Amniotic stem cell (primary cell): ENCODE measurements at places on chromosomes 2 and 18.

- DNase-seq = no peak
Measured at GRCh38 chr2:240240781-240241180, 100.3 kb upstream of the OTOS start.

DNA sequence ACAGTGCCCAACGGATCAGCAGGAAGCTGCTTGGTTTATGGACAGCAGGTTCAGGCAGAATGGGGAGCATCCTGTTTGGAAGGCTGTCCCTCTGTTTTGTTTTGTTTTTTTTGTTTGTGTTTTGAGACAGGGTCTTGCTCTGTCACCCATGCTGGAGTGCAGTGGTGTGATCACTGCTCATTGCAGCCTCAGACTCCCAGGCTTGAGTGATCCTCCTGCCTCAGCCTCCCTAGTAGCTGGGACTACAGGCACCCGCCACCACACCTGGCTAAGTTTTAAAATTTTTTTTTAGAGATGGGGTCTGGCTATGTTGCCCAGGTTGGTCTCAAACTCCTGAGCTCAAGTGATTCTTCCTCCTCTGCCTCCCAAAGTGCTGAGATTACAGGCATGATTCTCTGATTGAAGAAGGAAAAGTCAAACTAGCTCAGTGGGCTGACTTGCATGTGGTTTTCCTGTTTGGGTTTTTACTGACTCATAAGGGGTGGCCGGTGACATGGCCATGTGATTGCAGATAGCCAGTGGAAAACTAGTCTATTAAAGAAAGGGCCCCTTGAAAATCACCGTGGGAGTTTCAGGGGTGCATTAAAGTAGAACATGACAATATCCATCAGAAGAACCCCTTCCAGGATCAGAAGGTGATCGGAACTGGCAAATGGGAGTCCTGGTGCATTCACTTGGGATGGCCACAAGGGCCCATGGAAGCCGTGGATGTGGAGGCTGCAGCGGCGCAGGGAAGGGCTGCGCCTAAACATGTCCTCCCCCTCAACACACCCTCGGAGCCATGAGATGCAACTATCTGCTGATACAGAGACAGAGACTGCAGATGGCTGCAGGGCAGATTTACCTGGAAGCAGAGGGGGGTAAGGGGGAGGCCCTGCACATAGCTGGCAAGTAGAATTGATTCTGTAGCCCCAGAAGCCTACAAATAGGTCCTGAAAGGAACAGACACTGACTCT is 26.5 kb downstream of the AQP12B start:
- no peak for DNase-seq

- no peak for DNase-seq
Measured at GRCh38 chr2:27920148-27920885, 29.8 kb downstream of the BABAM2 start.

- DNase-seq = peak; percentile 23
Measured at GRCh38 chr2:175743011-175743410, 259.1 kb downstream of the LNPK start.

GRCh38 chr2:86584151-86584913 is 21.1 kb upstream of the CHMP3 start:
- DNase-seq = no peak

GRCh38 chr2:204665207-204665606 is 119.9 kb downstream of the PARD3B start:
- no peak for DNase-seq

DNA sequence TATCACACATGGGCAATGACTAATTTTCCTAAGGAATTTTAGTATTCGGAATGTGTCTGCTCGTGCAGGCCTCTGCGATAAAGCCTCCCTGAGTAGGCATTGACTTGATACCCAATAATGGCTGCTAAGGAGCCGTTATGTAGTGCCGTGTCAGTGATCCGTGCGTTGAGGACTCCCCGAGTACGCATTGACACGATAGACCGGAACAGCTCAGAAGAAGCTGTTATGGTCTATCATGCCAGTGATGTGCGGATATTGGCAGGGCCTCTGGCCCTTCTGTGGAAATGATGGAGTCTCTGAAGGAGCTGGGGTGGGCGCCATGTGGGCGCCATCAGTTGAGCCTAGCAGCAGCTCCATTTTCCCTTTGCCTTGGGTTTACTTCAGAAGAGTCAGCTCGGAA is 29.1 kb downstream of the ZEB2 start:
- DNase-seq = no peak

GRCh38 chr18:53946594-53946993 is 277.9 kb downstream of the MBD2 start:
- DNase-seq = no peak

GRCh38 chr18:49322765-49323490 is 137.5 kb downstream of the DYM start:
- DNase-seq = no peak

- DNase-seq = no peak
Measured at GRCh38 chr2:365367-366275, 77.7 kb upstream of the ALKAL2 start.

DNA sequence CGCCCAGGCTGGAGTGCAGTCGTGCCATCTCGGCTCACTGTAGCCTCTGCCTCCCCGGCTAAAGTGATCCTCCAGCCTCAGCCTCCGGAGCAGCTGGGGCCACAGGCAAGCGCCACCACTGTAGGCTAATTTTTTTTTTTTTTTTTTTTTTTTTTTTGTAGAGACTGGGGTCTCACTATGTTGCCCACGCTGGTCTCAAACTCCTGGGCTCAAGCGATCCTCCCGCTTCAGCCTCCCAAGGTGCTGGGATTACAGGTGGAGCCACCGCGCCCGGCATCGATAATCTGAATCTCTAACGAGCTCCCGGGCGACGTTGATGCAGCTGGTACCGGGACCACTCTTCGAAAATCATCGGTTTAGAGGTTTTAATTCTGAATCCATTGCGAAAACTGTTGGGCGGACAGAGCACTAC is 520 bp upstream of the CYP20A1 start:
- DNase-seq = no peak

DNA sequence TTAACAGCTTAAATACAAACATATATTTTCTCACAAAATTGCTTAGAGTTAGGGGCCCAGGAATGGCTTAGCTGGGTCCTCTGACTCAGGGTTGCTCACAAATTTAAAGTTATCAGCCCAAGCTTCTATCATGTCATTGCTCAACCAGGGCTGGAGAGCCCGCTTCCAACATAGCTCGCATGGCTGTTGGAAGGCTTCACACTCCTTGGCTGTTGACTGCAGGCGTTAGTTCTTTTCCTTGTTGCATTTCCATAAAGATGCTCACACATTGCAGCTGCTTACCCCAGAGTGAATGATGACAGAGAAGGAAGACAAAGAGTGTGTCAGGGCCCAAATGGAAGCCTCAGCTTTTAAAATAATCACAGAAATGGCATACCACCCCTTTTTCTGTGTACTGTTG is 62.9 kb upstream of the TFPI start:
- no peak for DNase-seq

DNA sequence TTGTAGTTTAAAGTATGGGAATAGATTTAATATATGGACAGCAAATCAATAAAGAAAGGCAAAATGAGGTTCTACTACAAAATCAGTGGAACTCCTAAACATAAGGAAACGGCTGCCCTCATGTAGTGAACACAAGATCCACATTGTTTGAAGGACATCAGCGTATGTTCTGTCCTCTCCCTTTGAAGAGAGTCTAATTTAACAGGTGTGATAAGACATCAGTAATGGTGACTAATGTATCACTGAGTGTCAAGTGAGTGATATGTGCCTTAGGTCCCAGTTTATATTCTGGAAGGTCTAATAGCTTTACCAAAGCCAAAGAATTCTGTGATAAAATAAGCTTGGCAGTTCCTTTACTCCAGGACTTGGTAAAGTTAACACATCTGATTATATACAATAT is 248.7 kb downstream of the PTPRM start:
- DNase-seq = no peak

- no peak for DNase-seq
Measured at GRCh38 chr2:234293973-234294372, 202.9 kb downstream of the ARL4C start.

DNA sequence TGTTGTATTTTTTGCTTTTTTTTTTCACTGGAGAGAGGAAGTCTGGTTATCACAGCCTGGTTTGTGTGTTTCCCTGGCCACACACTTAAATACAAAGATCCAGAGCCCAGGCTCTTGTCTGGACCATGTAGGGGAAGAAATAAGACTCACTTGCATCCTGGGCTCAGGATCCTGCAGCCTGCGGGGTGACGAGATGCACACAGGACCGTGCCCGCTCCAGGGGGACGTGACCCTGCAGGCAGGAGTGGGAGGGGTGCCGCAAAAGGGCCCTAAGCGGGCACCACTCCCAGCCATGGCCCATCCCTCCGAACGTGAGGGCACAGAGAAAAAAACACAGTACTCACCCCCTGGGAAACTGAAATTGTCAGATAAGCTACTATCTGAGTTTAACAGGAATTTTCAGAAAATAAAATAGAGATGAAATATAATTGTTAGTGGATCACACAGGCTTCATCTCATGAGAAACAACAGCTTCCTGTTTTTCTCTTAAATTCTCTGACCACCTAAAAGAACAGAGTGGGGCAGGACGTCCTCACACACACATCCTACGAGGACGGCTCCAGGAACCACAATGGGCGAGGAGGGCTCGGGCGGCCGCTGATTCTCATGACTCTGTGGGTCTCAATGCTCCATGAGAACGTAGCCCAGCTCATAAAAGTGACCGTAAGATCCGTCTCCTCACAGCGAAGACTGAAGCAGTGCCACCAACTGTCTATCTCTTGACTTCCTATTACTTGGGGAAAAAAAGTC is 142.6 kb upstream of the ALKAL2 start:
- no peak for DNase-seq

- peak; percentile 95 for DNase-seq
Measured at GRCh38 chr2:12106440-12107080, 360.1 kb downstream of the LPIN1 start.

GRCh38 chr2:231219289-231219688 is 20.9 kb downstream of the ARMC9 start:
- DNase-seq = no peak

DNA sequence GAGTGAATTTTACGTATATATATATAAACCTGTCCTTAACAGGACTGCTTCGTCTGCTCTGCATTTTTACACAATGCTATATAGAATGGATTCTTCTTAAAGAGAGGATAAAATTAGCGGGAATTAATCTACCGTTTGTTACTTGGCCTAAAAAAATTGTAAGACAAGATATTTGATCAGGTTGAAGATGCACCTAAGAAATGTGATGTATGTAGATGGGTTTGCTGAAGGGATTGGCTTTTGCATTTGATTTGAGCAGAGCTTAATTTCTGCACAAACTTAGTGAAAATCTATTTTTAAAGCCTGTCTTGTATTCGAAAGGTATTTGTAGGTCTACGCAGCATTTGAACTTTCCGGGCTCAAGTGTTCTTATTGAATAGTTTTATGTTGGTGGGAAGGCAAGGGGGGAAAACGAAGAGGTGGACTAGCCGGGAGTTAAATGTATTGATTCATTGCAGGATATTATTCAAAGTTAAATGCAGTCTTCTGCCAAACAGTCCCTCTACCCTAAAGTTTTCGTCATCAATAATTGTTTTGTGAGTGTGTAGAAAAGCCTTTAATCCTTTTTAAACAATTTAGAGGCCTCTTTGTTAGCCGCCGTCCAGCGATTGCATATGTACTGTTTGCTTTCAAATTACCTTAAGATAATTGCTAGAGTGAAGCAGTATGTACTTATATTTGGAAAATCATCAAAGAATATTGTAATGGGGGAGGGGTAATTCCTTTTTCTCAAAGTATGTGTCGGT is 1.2 kb downstream of the PPP1CB start:
- no peak for DNase-seq

DNA sequence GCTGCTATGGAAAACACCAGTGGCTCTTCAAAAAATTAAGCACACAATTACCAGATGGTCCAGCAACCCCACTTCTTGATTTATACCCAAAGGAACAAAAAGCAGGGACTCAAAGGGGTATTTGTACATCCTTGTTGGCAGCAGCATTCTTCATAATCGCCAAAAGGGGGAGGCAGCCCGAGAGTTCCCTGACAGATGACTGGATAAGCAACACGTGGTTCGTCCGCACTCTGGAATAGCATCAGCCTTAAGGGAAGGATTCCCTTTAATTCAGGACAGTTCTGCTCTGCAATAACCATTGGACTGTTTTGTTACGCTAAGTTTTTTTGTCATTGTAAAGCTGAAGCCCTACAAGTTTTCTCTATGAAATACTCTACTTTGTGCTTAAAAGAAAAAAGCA is 76.7 kb upstream of the TWIST2 start:
- DNase-seq = no peak

DNA sequence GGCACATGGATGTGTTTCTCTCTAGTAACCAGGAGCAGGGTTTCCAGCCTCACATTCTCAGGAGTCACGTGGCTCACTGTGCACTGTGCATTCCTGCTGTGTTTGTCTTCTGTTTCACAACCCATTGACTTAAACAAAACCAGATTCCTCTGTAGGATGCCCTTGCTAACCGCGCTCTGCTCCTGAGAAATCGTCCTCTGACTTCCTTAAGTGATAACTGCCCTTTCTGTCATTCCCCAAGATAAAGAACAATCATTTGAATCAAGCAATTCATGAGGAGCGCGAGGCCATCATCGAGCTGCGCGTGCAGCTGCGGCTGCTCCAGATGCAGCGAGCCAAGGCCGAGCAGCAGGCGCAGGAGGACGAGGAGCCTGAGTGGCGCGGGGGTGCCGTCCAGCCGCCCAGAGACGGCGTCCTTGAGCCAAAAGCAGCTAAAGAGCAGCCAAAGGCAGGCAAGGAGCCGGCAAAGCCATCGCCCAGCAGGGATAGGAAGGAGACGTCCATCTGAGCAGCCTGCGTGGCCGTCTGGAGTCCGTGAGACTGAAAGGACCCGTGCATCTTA is 60.2 kb downstream of the RALBP1 start:
- DNase-seq = peak; percentile 82

- DNase-seq = no peak
Measured at GRCh38 chr18:7230626-7231349, at the start of gene LRRC30. LRRC30 (plus strand) TSS chr18:7231089; CDS start chr18:7231139, 50 bp downstream.

- no peak for DNase-seq
Measured at GRCh38 chr18:34281722-34282121, 57.0 kb upstream of the NOL4 start.

GRCh38 chr2:120511947-120512710 is 166.2 kb downstream of the INHBB start:
- DNase-seq = no peak

DNA sequence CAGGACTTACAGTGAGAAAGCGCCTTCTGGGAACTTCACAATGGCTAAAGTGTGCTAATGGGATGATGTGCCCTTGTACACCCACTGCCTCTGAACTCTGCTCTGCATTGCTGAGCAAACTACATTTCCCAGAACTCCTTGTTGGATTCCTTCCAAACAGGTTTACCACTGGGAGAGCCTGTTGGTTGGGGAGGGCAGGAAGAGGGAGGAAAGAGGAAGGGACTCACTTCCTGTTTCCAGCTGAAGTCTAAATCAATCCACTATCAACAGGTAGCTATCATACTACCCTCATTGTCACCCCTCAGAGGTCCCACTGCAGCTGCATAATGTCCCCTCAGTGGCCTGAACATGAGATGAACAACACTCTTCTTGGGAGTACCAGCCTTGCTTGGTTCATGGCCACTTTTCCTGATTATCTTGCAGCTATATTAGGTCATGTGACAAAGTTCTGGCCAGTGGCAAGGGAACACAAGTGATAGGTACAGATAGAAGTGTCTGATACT is 109.7 kb downstream of the MSH2 start:
- no peak for DNase-seq
